ENCODE measurements at places on chromosomes 12 and 14.
A peak's percentile ranks its signal among the peaks of the same experiment; 100 is the strongest.

DNA sequence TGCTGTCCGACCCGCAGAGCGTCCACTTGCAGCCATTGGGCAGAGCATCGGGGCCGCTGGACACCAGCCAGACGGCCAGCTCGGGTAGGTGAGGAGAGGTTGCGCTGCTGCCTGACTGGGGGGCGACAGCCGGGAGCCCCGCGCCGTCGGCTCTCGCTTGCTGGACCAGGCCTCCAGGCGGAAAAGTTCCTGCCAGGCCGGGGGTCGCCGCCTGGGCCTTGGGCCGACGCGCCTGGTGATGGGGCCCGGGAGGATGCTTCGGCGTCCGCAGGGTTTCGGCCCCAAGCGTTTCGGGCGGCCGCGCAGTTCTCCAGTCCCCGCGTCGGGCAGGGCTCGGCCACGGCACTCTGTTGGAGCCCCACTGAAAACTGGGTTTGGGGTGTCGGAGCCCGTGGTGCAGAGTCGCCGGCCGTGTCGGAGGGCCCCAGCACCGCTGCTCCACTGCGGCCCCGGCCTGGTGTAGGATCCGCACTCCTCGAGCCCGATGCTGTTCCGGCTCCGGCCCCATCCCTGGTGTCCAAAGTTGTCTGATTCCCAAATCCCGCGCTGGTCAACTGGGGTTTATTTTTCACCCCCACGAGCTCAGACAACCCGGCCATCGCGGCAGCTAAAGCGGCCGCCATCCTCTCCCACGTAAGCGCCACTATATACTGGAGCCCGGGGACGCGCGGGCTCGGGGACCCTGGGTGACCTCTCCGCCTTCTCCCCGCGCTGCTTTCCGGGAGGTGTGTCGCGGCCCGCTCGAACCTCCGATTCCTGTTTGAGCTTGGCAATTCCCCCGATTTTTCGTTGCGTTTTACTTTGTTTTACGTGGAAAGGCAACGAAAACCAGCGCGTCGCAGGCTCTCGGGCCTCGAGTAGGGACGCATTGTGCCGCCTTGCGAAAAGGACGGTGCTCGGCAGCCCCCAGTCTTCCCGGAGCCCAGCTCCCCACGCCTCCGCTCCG lies 872 bp downstream of the VSX2 start:
- no peak for DNase-seq

DNA sequence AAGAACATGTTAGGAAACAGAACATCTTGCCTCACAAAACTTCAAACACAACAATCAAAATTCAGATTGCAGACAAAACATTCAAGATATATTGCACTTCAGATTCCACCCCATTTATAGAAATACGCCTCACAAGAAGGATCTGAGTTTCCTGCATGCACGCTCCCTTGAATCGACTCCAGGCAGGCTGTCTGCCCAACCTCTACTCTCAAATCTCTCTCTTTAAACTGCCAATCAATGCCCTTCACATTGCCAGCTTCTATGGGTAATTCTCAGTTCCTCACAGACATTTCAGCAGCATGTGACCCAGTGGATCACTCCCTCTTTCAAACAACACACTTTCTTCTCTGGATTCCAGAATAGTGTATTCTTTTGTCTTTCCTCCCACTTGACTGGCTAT lies 184.1 kb downstream of the PRKD1 start:
- DNase-seq, result no peak

- DNase-seq, result no peak
Observed at GRCh38 chr12:132460571-132460970, 29.4 kb upstream of the FBRSL1 start.

DNA sequence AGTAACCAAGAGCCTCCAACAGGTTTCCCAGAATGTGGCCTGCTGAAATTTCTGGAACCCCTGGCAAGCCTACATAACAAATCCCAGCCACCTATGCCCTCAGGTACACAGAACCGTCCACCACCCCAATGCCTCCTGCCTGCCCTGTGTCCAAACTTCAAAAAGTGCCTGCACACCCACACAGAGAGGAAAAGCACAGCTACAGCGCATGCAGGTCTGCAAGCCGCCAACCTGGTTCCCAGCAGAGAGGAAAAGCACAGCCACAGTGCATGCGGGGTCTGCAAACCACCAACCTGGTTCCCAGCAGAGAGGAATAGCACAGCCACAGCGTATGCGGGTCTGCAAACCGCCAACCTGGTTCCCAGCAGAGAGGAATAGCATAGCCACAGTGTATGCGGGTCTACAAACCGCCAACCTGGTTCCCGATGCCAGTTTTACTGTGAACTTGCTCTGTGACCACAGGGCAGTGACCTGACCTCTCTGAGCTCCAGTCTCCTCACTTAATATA lies 113.5 kb downstream of the SCARB1 start:
- no peak for DNase-seq

GRCh38 chr12:96766232-96766631 lies 140.8 kb upstream of the NEDD1 start:
- DNase-seq, result no peak

DNA sequence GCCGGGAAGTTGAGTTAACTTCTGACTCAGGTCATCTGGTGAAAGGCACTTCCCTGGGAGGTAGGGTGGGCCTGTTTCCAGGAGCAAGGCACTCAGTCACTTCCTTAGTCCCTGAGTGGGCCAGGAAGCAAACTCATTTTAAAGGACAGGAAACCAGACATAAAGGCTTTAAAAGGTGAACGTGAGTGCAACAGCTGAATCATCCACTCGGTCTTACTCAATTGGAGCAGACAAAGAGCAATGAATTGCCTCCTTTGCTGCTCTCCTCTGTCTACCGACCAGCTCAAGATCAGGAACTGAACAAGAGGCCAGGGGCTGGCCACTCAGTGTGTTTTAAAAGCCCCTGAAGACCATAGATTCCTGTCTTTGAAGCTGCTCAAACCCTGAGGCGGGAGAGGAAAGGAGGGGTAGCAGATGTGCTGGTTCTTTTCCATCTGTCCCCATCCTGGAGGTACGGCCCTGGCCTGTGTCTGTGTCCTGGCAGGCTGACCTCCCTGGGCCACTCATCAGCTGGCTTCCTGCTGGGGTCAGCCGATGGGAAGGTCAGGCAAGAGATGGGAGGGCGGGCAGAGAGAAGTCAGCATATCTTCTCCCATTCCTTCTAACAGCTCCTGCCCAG lies 148.9 kb downstream of the PPM1H start:
- peak; percentile 81 for DNase-seq

GRCh38 chr14:70152081-70152480 lies 36.7 kb downstream of the SLC8A3 start:
- DNase-seq, result no peak

- DNase-seq, result no peak
Observed at GRCh38 chr12:123036466-123037285, 56.2 kb downstream of the ARL6IP4 start.

DNA sequence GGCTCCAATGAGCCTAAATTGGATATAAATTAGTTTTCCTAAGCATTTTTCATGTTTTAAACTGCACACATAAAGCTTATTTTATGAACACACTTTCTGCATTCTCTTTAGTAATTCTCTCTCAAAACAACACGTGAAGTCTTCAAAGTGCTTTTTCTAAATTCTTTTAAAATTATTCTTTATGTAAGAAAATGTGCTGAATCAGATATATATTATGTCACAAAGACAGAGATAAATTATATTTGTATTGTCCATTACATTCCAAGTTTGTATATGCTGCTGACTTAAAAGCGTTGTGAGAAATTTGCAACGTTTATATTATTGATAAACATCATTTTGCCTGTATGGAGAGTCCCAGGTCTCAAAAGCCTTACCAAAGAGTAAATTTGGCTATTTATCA lies 465.2 kb downstream of the BCAT1 start:
- DNase-seq, result no peak

GRCh38 chr14:59183150-59183549 lies 5.3 kb upstream of the DAAM1 start:
- no peak for DNase-seq

DNA sequence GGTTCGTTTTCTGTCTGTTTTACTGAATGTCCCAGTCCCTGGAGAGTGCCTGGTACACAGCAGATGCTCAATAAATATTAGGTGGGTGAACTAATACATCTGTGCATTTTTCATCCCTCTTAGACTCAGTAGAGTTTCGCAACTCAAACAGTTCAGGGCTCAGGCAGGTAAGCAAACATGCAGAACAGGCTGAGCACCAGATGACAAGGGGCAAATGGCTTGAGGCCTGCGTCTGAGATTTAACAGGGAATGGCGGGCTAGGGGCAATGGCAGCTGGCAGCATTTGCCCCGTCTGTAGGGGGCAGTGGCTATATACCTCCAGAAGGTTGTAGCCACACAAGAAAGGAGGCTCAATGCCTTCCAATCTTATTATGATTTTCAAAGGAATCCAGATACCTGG lies 8.6 kb upstream of the RAN start:
- no peak for DNase-seq

- DNase-seq, result no peak
Observed at GRCh38 chr12:1559676-1560091, 34.7 kb downstream of the FBXL14 start.

- DNase-seq, result peak; percentile 90
Observed at GRCh38 chr14:93073358-93073707, 42.4 kb downstream of the ITPK1 start.

DNA sequence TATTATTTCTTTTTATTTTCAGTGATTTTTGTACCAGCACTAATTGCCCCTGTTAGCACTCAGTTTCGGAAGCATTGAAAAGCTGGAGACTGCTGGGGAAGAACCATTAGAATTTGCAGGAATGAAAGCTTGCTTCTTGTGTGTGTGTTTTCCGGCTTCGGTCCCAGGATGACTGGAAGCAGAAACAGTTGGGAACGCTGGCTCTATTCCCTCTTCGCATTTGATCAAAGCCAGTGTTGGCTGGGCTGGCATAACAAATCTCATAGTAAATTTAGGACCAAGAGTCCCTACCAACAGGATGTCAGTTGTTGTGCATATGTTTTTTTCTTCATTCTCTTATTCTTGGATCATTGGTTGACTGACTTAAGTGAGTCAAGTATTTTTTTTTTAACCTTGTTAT lies 53.6 kb upstream of the TRAF3 start:
- no peak for DNase-seq

GRCh38 chr14:73462048-73462715 lies 3.8 kb upstream of the NUMB start:
- peak; percentile 82 for DNase-seq

- no peak for DNase-seq
Observed at GRCh38 chr12:45934956-45935355, 55.4 kb downstream of the SCAF11 start.

DNA sequence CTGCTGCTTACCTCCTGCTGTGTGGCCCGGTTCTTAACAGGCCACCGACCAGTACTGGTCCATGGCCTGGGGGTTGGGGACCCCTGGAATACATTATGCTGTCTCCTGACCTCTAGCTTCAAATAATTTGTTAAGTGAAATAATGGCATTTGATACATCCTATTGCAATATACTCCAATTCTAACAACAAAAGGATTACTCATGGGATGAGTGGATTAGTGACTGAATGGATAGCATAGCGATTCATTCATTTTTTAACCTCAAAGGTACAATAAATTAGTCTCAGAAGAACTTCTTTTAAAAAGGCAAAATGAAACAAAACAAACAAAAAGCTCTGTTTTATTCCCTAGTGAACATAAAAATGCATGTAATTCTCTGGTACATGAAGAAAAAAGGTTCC lies 147.9 kb upstream of the PKP2 start:
- no peak for DNase-seq

DNA sequence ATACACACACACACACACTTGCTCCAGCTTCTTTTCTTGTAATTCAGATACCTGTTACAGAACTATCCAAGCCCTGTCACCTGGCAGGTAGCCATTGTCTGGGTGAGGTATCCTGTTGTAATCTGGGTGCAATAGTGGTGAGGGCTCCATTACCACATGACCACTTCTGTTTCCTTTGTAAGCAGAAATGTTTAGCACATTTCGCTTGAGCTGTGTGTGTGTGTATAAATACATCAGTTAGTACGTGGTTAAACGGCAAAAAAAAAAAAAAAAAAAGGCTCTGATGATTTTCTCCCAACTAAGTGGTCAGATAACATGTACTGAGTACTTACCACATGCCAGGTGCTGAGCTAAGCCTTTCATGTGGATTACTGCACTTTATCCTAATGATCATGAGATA lies 129.3 kb upstream of the SSTR1 start:
- no peak for DNase-seq

- no peak for DNase-seq
Observed at GRCh38 chr14:77087631-77088030, 10.4 kb upstream of the CIPC start.

GRCh38 chr12:42372154-42372791 lies 46.3 kb downstream of the PPHLN1 start:
- DNase-seq, result peak; percentile 66

GRCh38 chr14:103736546-103737431 lies 21.2 kb downstream of the ZFYVE21 start:
- no peak for DNase-seq

DNA sequence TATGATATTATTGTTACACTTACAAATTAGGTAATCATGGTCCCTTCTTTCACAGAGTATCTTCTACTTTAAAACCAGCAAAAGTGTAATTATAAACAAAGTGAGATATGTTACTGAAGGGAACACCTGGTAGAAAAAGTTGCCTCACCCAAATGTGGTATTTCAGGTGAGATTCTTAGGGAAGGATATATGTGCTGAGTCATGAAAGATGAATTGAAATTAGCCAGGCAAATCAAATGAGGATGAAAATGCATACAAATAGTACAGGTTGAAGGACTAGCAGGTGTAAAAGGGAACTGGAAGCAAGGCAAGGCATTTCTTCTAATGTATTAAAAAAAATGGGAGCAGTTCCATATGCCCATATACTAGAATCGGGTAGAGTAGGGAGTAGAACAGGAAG lies 220.9 kb downstream of the PRKD1 start:
- DNase-seq, result no peak

GRCh38 chr12:53171725-53172329 lies 8.7 kb upstream of the ZNF740 start:
- DNase-seq, result no peak

DNA sequence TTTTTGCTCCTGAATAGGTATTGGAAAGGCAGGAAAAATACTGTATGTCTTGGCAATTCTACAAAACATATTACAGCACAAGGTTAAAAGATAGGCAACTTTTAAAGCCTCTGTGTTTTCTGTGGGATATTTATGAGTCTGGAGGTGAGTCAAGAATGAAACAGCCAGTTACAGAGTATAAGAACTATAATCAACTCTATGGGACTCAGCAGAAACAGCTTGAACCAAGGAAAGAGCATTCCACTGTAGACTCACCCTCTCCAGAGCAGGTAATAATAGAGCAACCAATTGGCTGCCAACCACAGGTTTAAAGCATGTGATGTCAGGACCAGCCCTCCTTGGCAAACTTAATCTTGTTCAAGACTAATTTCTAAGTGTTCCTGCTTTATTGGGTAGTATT lies 100.5 kb upstream of the MDM1 start:
- DNase-seq, result no peak

DNA sequence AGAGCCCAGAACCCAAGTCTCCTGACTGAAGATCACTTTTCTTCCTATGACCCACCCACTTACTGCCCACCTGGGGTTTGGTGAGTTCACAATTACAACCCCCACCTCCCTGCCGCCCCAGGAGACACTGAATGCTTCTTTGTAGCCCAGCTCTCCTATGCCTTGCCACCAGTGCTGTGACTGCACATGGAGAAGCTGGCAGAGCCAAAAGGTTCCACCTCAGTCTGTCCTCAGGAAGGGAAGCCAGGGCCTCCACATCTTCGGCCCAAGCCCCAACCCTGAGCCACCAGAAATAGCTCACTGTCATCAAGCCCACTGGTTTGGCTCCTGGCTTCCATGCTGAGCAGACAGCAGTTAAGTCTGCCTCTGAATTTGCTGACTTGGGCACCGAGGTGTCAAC lies 25.6 kb downstream of the OTUB2 start:
- DNase-seq, result no peak

GRCh38 chr12:72368298-72368697 lies 96.1 kb downstream of the TRHDE start:
- no peak for DNase-seq
